Muscle of back (tissue), 13 donors: ENCODE measurements at places on chromosomes 5 and 9. TPM values are rescaled to one million over a fixed set of nuclear protein-coding genes. Genes with fewer than 3 reads are reported as not detected.

DNA sequence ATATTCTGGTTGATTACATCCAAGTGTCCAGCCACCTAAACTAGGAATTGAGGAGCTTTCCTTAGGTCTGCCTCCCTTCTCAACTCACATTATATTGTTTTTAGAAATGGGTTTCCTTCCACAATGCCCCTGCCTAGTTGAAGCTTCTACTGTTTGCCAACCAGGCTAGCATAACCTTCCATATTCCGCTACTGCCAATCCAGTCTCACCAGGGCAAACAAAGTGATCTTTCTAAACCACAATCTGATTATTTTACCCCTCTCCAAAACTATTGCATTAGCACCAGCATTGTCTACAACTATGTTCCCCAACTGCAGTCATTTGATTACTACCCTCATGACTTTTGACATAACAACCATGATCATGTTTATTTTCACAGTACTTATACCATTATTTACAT is 115.8 kb upstream of the RASEF start:
- no peak for DNase-seq

GRCh38 chr5:7208938-7209337 is 187.0 kb upstream of the ADCY2 start:
- peak; percentile 38 for DNase-seq

GRCh38 chr9:84598921-84599636 is 70.5 kb upstream of the NTRK2 start:
- no peak for DNase-seq

GRCh38 chr9:91008568-91008967 is 206.9 kb downstream of the SYK start:
- no peak for DNase-seq

DNA sequence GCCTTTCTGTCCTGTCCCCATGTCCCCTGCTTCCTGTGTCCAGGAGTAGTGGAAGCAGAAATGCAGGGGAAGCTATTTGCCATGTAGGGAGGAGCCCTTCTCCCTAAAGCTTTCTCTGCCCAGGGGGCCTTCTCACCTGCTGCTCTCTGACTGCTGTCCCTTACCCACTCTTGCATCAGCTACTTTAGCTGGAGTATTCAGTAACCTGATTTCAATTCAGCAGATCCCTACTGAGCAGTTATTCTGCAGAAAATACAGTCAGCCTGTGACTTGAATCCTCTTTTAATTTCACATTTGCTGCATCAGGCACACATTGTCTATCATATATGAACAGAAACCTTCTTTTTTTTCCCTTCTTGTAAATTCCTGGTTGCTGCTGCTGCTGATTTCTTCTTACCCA is 90.4 kb downstream of the MVB12B start:
- DNase-seq, result no peak

DNA sequence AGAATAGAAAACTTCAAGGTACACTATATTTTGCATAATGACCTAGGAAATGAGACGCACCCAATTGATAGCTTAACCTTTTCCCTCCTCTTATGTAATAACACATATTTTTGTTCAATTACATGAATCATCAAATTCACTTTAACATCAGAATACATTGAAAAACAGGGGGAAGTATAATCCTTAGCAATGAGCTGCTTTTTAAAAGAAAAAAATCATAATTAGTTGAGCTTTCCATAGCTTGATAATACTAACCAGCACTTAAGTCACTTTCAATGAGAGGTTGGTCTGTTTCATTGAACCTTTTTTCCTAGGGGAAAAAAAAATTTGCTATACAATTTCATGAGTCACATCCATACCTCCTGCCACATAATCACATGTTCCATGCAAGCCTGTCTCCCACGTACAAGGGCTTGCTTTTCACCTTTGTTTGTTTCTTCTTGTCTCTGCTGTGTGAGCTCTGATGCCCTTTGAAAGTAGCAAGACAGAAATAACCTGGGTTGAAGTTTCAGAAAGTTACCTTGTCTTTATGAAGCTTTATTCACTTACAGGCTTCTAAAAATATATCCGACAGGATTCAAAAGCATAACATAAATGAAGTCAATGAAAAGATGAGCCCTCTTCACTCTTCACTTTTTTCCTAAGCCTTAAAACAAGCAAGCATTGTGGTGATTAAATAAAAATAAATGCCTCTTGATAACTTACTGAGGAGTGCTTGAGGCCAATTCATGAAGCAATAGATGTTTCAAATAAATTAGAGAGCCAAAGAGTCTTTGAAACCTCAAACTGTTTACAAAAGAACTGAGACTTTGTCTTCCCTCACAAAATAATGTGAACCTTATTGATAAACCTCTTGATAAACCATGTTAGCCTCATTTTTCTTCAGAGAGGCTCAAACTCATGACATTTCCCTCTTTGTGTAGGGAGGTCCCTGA is 108.5 kb downstream of the FEM1C start:
- no peak for DNase-seq

DNA sequence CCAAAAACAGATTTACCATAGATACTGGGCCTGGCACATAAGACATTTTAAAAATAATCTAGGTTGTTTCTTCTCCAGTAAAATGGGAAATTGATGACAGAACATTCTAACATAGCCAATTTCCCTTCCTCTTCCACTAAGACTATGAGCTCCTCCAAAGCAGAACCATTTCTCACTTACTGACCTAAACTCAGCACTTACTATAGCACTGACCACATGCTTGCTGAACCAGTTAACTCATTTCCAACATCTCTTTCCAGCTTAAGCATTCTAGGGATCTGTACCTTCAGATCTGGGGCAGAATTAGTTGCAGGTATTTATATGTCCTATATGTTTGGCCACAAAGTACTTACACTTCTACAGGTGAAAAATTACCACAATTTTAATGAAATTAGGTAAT is 58.9 kb downstream of the TTC39B start:
- DNase-seq, result no peak

DNA sequence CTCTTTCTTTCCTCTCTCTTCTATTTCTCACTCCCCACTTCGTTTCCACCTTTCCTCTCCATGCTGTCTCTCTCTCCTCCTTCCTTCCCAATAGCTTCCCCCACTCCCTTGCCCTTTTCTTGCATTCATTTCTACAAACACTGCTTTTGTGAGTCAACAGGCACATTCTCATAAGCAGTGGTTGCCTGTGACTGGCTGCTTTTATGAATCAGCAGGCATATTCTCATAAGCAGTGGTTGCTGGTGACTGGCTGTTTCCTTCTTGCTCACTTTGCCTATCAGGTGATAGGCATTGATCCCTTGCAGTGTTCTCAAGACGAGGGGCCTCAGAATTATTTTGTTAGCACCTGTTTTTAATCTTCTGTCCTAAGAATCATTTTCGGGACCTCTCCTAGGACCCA is 116.1 kb upstream of the ACTBL2 start:
- no peak for DNase-seq

- DNase-seq, result no peak
These were observed 73.8 kb upstream of the SPINK5 start for GRCh38 chr5:147989994-147990393.

DNA sequence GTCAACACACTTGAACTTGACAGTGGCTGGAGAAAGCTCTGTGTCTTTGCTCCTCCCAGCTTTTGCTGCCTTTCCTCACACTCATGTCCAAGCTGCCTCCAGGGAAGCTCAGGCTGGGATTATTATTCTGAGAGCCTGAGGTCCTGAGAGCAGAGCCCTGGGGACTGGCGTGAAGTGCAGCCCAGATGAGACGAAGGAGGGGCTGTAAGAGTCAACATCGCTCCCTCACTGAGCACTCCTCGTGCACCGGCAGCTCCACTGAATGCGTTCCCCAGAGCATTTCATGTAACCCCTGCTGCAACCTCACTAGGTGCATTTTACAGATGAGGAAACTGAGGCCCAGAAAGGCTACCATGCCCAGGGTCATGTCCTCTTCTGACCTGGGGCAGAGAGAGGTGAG is 63.5 kb upstream of the PHYKPL start:
- no peak for DNase-seq

GRCh38 chr9:95004411-95005277 is 278.1 kb downstream of the AOPEP start:
- no peak for DNase-seq

DNA sequence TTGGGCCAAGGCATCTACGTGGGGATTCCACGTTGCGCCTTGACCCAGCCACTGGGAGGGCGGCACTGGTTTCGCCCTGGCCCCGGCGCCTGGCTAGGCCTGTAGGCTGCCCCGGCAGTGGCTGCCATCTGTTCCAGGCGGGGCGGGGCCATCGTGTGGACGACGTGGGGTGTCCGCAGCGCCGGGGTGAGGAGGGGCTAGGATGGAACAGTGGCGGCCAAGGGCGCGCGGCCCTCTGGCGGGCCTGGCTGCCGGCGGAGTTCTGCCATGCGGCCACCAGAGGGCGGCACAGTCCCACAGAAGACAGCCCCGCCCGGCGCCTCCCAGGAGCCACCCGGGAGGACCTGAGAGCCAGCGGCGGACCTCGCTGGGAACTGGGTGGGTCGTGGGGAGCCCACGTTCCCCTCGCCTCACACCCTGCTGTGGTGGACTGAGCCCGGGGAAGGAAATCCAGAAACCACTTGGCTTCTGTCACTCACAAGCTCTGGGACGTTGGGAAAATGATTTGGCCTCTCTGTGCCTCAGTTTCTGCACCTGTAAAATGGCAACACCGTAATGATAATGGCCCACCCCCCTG is 22.6 kb upstream of the RAPGEF1 start:
- DNase-seq, result no peak

DNA sequence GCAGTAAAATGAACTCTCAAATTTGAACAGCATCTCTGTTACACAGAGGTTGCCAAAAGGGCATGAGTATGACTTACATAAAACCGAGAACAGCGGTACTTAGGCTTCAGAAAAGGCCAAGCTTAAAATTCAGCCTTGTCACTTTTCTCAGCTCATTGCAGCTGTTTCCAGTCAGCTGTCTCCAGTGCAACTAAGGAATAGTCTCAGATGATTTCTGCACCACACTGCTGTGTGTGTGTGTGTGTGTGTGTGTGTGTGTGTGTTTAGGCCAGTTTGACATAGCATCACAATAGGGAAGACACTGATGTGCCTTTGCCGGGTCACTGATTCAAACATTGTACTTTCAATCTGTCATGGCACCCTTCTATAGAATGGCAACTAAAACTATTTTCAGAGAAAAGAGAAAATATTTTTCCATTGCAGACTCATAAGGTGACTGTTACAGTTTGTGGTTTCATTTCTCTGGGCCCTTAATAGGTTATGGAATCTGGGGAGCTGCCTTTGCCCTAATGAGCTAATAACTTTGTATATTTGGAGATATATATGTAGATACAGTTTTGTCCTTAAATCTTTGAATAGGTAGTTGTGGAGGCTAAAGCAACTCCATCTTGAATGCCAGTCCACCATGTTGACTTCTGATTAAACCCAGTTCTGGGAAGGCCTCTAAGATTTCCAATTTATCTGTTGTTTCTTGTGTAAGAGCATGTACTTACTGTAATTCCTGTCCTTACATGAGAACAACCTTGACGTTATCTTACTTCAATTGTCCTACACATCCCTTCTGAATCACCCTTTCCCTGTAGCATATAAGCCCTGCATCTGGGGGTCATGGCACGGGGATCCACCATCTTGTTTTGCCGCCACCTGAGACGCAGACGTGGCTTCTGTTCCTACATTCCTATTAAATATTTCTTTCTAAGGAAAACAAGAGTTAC is 4.5 kb downstream of the LSM11 start:
- DNase-seq, result no peak

- peak; percentile 80 for DNase-seq
These were observed 809 bp downstream of the HNRNPAB start for GRCh38 chr5:178204935-178205748.

- no peak for DNase-seq
These were observed 24.4 kb upstream of the ELL2 start for GRCh38 chr5:95986001-95986400.

- DNase-seq, result no peak
These were observed 27.5 kb downstream of the SLC46A2 start for GRCh38 chr9:112863214-112863613.

DNA sequence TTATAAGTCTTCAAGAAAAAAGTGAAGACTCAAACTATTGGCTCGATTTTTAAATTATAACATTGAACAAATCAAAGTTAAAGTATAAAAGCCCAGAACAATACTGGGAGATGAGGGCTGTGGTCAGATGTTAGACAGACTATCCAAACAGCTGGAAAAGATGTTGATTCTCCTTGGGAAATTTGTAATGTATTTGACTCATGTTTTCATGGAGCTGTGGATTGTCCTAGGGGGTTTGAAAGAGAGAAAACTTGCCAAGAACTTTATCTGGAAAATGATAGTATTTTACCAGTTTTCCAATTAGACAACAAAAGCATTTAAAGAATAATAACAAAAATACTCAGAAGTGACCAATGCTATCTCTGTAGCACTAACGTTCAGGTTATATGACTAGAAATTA is 339.2 kb downstream of the ARL15 start:
- DNase-seq, result peak; percentile 84

DNA sequence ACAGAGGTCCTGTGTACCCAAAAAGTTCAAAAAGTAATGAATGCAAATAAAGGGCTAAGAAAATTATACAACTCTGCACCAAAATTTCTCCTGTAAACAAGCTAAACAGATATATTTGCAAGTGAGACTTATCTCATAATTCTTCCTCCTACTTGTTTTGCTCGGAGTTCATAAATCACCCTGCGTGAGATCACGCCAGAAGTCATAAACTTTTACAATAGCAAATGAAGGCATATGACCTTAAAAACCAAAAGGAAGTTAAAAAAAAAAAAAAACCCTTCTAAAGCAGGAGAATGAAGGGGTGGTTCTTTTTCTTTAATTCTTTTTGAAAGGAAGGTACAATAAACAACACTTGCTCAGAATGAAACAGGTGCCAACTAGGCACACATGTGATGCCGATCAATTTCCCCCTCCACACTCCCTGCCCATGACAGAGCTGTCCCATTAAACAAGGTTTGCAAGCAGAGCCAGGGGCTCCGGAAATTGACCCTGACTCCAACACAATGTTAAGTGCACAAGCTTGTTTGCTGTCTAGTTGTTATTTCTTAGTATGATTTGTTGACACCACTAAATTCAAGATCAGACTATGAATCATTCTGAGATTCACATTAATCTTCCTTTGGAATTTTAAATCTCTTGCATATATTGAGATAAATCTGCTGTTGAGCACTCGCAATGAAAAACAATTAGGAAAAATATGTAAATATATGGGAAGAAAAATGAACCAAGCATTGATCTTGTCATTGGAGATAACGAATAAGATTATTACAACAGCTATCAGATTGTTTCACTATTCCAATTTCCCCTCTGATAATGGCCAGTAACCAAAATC is 46.3 kb downstream of the DROSHA start:
- DNase-seq, result no peak

DNA sequence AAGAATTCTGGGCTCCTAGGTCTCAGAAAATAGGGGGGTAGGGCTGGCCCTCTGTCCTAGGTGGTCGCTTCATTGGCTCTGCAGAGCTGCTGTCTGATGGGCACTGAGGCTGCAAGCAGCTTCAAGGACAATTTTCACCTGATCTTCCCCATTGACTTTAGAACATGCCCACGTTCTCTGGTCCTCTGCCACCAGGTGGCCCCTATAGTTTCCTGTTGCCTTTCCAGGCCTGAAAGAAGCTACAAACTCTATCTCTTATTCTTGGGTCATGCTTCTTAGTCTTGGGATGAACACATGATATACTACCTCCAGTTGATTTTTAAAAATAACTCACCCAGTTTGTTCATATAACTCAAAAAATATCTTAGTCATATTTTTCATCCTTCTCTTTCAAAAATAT is 26.3 kb downstream of the SPZ1 start:
- DNase-seq, result no peak

- no peak for DNase-seq
These were observed 31.1 kb downstream of the SIL1 start for GRCh38 chr5:139167063-139167462.

The FAM221B gene
- 0.13 TPM for polyA plus RNA-seq

The IL9 gene
- polyA plus RNA-seq, result not detected

The BTNL3 gene
- polyA plus RNA-seq, result not detected

The NOXA1 gene
- polyA plus RNA-seq, result 1.9 TPM

The DDX4 gene
- polyA plus RNA-seq, result 0.90 TPM

The SETD9 gene
- polyA plus RNA-seq, result 9.1 TPM

The DNAI1 gene
- polyA plus RNA-seq, result not detected

The PHYHD1 gene
- 33.4 TPM for polyA plus RNA-seq

The LHX3 gene
- polyA plus RNA-seq, result not detected
